ENCODE measurements at places on chromosomes 12 and 14.

GRCh38 chr12:131030472-131031328 lies 77.0 kb downstream of the ADGRD1 start:
- no peak for DNase-seq

DNA sequence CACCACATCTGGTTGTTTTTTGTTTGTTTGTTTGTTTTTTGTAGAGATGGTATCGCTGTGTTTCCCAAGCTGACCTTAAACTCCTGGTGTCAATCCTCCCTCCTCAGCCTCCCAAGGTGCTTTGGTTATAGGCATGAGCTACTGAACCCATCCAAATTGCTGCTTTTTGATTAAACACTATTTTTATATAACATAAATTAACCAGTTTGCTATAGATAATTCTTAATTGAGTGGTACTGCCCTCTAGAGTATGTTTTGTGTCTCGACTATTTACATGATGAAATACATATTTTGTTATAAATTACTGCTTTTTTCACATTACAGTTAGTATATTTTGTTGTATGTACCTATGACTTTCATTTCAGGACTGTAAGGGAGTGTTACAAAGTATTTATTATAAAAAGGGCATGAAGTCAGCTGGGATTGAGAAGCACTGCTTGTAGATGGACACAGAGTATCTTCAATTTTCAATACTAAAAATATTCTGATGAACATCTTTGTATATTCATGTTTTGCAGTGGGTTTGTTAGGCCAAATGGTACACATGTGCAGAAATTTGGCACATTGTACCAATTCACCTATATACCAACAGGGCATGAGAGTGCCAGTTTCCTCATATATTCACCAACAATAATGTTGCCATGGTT lies 14.9 kb upstream of the SCAF11 start:
- DNase-seq, result no peak

GRCh38 chr12:3683670-3684069 lies 69.2 kb downstream of the CRACR2A start:
- no peak for DNase-seq

GRCh38 chr12:11711651-11712327 lies 62.3 kb downstream of the ETV6 start:
- no peak for DNase-seq

GRCh38 chr12:79643821-79644220 lies 46.9 kb downstream of the PAWR start:
- no peak for DNase-seq

DNA sequence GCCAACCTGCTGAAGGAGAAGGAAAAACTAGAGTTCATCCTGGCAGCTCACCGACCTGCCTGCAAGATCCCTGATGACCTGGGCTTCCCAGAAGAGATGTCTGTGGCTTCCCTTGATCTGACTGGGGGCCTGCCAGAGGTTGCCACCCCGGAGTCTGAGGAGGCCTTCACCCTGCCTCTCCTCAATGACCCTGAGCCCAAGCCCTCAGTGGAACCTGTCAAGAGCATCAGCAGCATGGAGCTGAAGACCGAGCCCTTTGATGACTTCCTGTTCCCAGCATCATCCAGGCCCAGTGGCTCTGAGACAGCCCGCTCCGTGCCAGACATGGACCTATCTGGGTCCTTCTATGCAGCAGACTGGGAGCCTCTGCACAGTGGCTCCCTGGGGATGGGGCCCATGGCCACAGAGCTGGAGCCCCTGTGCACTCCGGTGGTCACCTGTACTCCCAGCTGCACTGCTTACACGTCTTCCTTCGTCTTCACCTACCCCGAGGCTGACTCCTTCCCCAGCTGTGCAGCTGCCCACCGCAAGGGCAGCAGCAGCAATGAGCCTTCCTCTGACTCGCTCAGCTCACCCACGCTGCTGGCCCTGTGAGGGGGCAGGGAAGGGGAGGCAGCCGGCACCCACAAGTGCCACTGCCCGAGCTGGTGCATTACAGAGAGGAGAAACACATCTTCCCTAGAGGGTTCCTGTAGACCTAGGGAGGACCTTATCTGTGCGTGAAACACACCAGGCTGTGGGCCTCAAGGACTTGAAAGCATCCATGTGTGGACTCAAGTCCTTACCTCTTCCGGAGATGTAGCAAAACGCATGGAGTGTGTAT lies 2.4 kb downstream of the FOS start:
- DNase-seq, result no peak

GRCh38 chr14:41505491-41505890 lies 101.2 kb upstream of the LRFN5 start:
- DNase-seq, result no peak

DNA sequence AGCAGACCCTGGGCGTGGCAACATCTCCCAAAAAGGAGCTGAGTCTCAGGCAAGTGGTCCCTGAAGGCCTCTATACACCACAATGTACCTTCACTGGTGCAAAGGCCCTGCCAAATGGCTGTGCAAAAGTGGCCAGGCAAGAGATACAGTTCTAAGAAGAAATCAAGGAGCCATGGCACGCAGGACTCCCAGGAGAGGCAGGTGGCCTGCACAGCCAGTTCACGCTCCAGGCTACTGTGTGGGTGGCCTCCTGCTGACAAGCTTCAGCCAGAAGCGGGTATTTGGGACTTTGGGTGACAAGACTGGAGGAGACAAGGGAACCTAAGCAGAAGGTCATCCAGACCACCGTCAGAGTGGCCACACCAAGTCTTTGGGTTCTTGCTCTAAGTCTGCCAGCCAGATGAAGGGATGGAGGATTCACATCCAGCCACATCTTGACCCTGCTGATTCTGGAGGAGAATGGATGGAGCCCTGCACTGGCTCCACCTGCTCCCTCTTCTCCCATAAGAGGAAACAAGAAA lies 20.5 kb upstream of the ZFP36L1 start:
- DNase-seq, result no peak

- no peak for DNase-seq
Measured at GRCh38 chr12:43099691-43100163, 452.3 kb downstream of the ADAMTS20 start.

GRCh38 chr14:75525969-75526368 lies 3.7 kb downstream of the BATF start:
- DNase-seq, result no peak

DNA sequence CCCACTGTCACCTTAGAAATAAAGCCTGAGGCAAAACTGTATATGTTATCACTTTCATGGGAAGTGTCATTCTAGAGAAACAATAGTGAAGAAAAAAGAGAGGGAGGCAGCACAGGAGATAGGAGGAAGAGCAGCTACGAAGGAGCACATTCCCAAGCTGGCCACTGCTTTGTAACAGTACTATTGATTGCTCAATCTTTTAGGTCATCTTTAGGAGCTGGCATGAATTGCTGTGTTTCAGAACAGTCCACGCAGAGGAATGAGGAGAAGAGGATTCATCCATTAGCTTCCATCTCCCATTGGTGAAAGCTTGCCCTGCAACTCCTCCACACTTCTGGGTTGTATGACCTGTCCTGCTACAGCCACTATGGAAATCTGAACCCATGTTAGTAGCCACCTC lies 372.5 kb upstream of the DDHD1 start:
- DNase-seq, result no peak

- DNase-seq, result no peak
Measured at GRCh38 chr14:71380271-71380670, 473.0 kb downstream of the PCNX1 start.

DNA sequence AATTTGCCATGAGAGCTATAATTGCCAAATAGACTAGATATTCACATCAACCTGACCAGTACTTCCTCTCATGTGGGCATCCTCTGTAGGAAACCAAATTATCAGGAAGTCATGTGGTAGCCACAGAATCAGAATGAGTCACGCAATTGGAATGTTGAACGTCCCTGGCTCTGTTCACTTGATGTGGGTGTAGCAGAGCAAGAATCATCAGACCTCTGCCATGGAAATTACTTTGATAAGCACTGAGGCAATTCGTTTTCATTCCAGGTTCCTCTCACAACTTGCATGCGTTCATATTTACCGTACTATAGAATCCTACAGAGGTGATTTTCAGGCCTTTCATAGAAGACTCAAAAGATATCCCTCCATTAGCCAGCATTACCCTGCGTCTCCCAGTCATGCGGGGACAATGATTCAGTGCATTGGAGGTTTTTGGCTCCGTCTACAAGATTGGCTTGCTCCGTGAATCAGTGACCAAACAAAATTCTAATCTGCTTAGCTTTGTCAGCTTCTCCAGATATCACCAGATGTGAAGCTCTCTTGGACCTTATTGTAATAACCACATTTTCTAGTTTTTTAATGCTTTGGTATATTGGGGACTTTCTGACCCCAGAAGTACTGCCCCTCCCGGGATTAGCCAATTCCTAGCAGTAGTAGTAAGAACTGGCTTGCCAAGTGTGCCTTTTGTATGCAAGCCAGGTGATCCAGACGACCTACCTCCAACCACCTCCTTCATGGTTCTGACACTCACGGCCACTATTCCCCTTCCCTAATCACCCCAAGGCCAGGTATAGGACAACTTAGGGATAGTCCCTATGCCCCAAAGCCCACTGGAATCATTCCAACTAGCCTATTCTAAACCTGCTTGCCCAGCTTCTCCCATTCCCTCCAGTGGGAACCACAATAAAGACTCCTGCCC lies 133.4 kb downstream of the KICS2 start:
- DNase-seq, result peak; percentile 80

DNA sequence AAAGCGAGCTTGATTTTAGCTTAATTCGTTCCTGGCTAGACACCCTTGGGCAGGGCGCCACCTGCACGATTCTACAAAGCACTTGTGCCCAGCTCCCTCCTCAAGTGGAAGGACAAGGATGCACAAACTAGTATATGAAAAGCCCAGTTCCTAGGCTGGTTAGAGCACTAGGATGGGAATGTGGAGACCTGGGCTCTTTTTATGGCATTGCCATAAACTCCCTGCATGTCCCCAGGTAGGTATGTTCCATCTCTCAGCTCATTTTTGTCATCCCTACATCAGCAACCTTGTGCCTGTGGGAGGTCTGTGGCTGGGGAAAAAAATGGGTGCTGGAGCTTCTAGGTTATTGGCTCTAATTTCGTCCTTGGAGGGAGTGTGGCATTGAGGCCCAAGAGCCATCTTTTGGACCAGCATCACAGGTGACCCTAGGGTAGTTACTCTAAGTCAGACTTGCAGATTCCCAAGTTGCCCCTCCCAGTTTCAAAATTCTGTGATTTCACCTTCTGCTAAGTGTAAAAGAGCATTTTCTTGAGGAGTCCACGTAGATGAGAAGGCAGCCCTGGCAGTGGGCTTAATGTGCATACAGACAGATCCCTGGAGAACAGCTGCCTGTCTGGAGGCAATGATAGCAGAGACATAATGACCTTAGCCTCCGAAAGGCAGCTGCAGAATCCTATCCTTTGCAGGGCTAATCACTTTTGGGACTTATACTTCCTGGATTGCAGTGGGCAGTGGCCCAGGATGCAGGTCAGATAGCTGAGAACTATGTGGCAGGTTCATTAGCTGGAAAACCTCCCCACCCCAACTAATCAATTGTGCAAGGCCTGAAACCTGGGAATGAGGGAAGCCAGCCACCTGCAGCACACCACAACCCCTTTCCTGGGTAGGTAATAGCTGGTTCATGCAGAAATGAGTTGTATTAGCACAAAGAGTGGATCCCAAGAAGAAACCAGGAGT lies 47.6 kb upstream of the BDKRB2 start:
- no peak for DNase-seq

- no peak for DNase-seq
Measured at GRCh38 chr12:127241072-127241817, 1025.7 kb upstream of the TMEM132C start.

DNA sequence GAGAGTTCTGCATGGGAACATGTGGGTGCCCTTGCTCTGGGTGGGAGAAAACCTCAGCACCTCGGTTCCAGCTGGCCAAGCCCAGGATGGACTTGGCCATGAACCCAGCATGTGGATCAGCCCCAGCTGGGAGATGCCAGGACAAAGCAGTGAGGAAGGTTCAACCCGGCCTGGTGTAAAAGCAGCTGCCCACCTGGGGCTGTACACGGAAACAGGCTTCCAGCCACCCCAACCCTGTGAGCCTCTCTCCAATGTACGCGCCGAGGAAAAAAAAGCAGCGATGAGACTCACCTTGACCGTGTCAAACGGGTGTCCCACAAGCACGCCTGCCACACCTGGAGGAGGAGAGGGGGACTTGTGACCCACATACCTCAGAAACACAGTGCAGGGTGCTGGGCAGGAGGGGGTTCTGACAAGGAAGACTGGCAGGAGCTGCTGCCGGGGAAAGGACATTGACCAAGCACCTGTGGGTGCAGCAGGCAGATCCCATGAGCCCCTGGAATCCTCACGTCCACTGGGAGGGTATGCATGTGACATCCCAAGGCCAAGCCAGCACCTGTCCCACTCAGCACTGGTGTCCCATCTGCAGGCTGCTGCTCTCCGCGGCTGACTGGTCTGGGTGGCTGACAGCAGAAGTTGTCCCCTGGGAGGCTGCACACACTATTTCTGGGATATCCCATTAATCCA lies 7.5 kb downstream of the SLC25A29 start:
- DNase-seq, result no peak

GRCh38 chr12:54372113-54372806 lies 8.0 kb upstream of the GPR84 start:
- DNase-seq, result no peak

DNA sequence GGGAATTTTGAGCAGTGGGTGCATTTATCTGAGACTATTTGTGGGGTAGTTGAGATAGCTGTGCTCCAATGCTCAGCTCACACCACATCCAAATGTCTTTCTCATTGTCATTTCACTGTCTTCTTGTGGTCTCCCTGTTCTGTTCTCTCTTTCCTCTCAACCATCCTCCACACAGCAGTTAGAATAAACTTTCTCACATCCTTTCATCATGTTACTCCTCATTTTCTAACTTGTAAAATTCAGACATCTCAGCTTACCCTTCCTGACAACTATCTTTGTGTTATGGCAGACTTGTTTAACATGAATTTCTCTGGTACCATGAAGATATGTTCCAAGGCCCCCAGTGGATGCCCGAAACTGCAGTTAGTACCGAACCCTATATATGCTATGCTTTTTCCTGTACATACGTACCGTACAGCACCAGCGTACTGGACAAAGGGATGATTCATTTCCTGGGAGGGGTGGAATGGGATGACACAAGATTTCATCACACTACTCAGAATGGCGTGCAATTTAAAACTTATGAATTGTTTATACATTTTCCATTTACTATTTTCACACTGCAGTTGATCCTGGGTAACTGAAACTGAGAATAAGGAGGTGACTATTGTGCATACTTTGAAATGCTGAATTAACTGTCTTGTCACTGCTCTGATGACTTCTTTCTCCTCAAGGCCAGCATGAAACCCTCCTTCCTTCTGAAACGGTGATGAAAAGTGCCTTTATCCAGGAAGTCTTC lies 177.1 kb upstream of the SLC38A2 start:
- DNase-seq, result no peak

DNA sequence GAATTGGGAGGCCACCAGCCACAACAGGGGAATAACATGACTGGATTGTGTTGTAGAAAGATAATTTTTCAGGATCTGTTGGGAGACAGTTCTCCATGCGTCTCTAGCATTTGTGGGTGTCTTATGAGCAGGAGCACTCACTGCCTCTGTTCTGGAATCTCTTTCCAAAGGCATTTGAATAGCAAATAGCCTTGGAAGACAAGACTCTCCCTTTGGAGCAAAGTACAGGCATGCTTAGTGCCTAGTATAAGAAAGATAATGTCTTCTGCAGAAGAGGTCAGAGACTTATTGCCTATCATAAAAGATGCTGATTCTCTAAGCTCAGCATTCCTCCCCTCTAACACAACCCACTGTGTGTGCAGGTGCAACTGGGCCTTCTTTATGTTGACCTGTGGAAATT lies 58.3 kb downstream of the VCPKMT start:
- no peak for DNase-seq

- no peak for DNase-seq
Measured at GRCh38 chr12:80373666-80374065, 70.4 kb upstream of the PTPRQ start.

GRCh38 chr12:56670836-56671235 lies 17.2 kb downstream of the PTGES3 start:
- DNase-seq, result no peak

All from head of caudate nucleus (tissue), 42 donors.